ENCODE measurements at places on chromosomes 4 and X.

DNA sequence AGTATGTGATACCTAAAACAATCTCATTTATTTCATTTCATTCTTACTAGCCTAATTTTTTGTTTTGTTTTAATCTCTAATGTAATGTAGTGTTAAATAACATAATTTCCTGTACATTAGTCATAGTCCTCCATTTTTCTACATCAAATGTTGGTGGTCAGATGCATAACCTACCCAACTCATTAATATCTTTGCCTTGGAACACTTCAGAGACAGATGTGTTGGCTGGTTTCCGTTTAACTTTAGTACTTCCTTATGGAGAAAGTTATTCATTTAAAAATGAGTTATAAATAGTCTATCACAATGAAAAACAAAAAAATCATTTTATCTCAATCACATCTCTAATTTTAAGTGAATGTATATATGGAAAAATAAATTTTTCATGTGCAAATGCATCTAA, 190.2 kb downstream of the ANTXR2 start:
- DNase-seq = no peak

DNA sequence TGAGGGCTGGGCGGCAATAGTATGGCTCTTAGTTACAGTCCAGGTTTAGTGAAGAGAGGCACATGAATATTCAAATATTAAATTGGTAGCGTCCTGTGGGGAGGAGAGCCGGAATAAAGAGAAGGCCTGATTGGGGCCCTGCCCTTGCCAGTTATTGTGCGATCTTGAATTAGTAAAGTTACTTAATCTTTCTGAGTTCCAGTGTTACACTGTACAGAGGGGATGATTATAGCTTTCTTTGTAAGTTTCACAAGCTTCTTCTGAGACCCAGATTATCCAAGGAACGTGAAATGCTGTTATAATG, 1.2 kb downstream of the METAP1 start:
- DNase-seq = no peak

DNA sequence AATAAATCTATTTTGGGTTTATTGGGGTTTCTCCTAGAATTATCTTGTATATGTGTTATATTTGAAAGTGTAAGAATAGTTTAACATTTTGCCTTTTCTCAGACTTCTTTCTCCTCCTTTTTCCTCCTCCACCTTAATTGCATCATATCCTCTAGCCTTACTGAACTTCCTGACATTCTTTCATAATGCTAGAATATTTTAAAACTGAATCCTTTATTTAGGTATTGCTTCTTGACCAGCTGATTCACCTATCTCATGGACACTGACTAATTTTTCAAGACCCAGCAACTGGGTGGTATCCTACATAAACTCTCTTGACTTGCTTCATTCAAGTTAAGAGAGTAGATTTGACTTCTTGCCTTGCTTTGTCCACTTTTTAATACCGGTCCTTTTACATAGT, 1508.9 kb downstream of the STIM2 start:
- no peak for DNase-seq

GRCh38 chrX:25523574-25524540, 508.1 kb upstream of the ARX start:
- DNase-seq = no peak

DNA sequence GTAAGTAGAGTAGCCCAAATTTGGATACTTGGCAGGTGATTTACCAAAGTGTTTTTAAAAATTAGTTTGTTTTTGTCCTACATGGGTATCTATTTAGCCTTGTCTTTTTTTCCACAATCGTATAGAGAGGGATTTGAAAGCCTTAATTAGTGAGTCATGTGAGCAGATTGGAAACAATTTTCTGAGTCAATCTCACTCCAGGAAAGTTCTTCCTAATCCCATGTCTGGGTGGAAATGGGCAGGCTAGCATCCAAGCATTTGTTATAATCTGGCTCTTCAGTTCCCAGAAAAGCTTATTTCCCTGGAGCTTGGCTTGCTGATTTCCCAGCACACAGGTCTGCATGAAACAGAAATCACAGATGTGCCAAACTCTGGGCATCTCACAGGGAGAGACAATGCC, 426.9 kb upstream of the BOD1L1 start:
- DNase-seq = no peak

GRCh38 chrX:31445542-31445941, 373.7 kb upstream of the FTHL17 start:
- DNase-seq = no peak

DNA sequence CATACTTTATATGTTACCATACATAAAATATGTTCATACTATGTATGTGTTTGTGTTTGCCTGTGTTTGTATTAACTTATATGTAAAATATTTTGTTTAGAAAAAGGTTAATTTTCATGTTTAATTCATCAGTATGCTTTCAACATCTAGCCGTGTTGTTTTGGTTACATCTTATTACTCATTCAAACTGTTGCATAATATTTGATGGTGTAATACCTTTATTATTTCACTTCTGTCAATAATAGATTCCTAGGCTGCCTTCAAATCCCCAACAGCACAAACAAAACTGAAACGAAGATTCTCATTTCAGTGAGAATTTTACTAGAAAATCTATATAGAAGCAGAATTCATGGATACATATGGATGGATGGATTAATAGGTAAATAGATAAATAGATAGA, 462.3 kb upstream of the ADGRL3 start:
- DNase-seq = no peak

DNA sequence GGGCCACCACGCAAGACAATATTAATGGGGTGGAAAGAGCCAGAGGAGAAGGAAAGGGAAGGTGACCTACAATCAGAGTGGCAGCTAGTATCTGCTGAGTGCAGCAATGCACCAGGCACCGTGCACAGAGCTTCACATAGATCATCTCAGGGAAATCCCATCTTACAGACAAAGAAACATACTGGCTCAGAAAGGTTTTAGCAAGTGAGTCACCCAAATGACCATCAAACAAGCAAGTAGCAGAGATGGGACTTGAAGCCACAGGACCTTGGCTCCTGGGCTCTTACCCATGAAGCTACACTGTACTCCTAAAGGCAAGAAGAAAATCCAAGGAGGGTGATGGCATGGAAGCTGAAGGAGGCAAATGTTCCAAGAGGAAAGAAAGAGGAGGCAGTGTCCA, 6.8 kb downstream of the ANXA5 start:
- DNase-seq = no peak

DNA sequence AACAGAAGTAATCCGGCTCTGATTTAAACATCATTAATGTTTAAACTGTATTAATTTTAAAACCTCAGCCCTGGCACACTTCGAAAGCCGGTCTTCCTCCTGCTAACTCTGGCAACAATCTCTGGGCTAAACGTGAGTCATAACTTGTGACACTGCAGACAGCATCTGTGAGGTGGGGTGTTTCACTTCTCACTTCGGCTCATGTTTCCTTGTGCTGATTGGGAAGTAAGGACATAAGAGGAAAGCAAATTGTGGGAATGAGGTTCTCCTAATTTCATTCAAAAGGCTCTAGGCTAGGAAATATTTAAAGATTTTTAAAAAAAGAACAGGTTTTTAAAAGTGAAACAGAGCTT, 139.9 kb upstream of the USP9X start:
- no peak for DNase-seq

DNA sequence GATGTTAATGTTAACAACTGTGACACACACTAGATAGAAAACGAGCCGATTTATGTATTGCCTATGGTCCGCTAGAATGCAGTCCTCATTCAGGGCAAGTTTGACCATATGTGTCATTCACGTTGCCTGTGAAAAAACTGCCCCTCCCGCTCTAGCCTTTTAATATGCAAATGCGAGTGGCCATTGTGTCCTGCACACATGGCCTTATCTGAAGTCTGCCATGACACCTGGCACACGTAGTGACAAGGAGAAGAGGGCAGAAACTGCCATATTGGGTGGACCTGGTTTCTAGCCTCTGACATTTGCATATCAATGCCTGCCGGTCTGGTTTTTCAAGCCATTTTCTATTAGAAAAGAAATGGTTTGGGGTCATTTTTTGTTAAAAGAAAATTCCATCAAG, 303.3 kb upstream of the TECRL start:
- no peak for DNase-seq

DNA sequence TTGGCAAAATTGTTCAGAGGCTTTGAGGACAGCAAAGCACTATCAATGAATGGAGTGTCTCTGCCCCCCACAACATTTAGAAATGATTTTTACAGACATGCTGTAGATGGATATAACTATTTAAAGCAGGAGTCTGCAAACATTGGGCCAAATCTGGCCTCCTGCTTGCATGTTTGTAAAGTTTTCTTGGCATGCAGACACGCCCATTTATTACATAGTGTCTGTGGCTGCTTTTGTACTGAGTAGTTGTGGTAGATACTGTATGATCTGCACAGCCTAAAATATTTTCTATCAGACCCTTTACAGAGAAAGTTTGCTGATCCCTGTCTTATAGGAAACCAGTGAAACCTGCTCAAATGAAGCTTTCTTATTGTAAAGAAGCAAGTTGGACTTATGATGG, 45.5 kb upstream of the PHEX start:
- DNase-seq = no peak

All from HS-27A (cell line).